Stimulated activated naive CD4-positive, alpha-beta T cell (primary cell): ENCODE measurements at places on chromosomes 3 and 15.

DNA sequence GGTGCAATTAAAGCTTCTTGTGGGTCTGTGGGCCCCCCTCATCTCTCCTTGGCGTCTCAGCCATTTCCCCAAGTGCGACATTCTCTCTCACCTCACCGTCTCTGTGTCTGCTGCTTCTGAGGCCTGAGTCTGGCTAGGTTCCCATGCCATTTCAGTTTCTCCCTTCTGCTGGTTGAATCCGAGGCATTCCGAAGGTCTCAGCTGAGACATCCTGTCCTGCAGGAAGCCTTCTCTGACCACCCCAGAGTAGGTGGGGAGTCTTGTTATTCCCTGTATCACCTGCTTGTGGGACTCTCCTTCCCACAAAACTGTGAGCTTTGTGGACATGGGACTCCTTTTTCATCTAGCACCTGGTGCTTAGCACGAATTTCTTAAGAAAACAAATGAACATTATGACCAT, 78.3 kb downstream of the ASB7 start:
- no peak for DNase-seq

DNA sequence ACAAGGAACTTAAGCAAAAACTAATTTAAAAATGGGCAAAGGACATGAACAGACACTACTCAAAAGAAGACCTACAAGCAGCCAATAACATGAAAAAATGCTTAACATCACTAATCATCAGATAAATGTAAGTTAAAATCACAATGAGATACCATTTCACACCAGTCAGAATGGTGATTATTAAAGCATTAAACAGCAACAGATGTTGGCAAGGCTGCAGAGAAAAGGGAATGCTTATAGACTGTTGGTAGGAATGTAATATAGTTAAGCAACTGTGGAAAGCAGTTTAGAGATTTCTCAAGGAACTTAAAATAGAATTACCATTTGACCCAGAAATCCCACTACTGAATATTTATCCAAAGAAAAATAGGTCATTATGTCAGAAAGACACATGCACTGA, 482.2 kb downstream of the SQOR start:
- no peak for DNase-seq

DNA sequence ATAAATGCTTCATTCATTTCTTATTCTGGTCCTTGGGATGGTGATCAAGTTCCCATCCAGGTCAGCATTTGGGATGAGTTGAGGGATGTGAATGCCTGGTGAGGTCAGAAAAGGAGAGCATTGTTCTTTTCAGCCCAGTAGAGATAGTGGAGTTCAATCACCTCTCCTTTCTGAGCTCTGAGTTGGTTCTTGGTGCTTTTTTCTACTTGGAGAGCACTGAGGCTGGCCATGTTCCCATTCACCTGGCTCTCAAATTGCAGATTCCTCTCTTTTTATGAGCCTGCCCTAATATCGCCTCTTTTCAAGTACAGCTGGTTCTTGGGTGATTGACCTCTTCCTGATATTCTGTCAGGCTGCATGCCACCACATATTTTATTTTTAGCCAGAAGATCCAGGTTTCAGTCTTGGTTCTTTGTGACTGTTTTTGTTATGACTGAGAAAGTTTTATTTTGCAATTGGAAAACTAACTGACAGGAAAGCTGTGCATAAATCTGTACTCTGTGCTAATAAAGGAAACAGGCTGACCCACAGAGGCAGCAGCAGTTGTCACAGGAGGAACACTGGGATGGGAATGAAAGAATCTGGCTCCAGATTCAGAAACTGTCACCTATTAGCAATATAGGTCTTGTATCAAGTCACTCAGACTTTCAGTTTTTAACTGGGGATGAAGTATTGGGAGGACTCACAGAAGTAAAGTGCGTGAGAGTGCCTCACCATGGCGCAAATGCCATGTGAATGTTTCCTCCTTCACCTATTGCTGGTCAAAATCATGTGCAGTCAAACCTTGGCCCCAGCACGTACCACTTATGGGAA, 10.7 kb downstream of the AQP9 start:
- no peak for DNase-seq

DNA sequence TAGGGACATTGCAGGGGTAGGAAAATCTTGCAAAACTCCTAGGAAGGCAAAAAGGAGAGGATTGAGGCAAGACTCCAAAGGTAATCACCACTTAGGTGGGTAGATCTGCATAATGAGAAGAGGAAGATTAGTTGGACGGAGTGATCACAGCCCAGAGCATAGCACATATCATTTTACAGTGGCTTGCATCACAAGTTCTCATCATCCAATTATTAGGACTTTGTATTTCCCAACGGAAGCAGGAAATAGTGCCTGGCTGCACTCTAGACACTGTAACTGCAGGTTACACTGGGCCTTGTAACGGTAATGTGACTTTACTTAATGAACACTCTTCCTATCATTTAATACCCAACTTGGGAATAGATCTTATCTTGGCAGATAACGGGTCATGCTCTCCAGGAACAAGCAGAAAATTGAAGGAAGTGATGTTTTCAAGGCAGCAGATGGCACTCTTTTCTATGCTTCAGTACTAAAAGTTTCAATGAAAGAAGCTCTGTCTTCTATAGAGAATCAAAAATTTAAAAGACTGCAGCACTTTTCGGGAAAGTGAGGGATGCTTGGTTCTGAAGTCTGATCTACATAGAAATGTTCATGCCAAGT, 101.9 kb upstream of the KCNMB2 start:
- no peak for DNase-seq

DNA sequence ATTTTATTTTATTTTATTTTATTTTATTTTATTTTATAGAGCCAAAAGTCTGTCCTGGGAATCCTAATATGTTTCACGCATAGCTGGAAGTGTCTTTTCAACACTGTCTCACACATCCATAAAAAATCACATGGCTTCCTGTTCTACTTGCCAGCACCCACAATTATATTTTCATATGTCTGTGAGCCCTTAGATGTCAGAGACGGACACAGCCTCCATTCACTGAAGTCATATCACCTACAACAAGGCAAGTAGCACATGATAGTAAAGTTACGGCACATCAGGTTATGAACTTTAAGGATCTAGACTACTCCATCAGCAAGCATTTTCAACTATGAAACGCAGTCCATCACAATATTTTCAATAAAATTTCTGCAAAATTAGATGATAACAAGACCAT, 168.4 kb downstream of the ZIC4 start:
- no peak for DNase-seq

GRCh38 chr3:122519693-122520092, 5.0 kb upstream of the KPNA1 start:
- no peak for DNase-seq

- DNase-seq, result no peak
Observed at GRCh38 chr3:156483426-156483825, 71.5 kb downstream of the SSR3 start.

DNA sequence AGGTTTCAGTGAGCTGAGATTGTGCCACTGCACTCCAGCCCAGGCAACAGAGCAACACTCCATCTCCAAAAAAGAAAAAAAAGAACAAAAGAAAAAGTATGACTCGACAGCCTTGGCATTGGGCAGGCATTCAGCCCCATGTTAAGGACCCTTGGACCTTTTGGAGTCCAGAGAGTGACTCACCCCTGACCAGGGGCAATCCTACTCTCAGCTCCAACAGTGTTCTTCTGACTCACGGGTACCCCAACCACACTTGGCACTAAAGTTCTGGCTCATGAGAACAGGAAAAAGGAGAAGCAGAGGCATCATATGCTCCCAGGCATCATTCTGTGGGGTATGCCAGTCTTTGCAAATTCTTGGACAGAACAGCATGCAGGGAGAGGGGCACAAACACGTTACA, 252.4 kb upstream of the HES1 start:
- no peak for DNase-seq

DNA sequence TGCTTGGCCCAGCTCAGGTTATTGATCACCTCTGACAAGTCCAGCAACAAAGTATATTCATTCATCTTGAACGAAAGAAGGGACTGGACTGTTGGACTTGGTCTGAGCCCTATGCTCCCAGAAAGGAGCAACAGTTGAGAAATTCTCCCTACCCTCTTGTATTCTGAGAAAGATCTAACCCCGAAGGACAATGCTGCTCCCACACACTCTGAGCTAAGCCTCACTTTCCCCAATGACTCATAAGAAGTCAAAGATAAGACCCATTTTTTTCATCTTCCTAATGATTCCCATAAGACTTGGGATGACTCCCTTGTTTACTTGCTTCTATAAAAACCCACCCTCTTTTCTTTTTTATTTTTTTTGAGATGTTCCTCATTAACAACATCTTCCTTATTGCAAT, 549.4 kb upstream of the MDFIC2 start:
- no peak for DNase-seq
